ENCODE measurements at places on chromosomes 3 and 15. TPM values are rescaled to one million over a fixed set of nuclear protein-coding genes. Genes with fewer than 3 reads are reported as not detected.

The ATP10A gene
- total RNA-seq = 0.54 TPM

The C3orf20 gene
- total RNA-seq = under 0.01 TPM

The ADAMTSL3 gene
- total RNA-seq = 28.8 TPM

The CHRNB4 gene
- not detected for total RNA-seq

The CACNA2D2 gene
- total RNA-seq = under 0.01 TPM

The PLSCR4 gene
- 696 TPM for total RNA-seq

The GPR15 gene
- total RNA-seq = not detected

The CTXN2 gene
- total RNA-seq = not detected

The LTK gene
- 0.09 TPM for total RNA-seq

The BSN gene
- under 0.01 TPM for total RNA-seq
